ENCODE measurements at places on chromosomes 4 and X.

GRCh38 chr4:56742080-56742871 is 61.2 kb upstream of the HOPX start:
- no peak for DNase-seq

- DNase-seq = no peak
Observed at GRCh38 chrX:153209347-153209746, 30.3 kb downstream of the MAGEA1 start.

DNA sequence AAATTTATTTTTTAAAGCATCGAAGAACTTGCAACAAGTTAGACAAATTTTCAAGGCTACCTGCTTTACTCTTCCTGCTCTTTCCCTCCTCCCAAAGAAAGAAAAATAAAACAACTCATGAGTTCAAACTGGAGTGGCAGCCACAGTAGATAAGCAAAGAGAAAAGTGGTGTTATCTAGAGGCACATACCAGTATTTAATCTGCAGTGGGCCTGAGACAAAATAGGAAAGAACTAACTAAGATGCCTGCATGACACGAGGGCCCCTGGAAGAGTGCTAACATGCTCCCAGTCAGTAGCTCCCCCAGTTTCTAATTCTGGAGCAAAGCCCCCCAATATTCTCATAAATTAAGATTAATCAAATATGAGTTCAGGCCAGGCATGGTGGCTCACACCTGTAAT is 7.9 kb downstream of the ARL9 start:
- DNase-seq = no peak

DNA sequence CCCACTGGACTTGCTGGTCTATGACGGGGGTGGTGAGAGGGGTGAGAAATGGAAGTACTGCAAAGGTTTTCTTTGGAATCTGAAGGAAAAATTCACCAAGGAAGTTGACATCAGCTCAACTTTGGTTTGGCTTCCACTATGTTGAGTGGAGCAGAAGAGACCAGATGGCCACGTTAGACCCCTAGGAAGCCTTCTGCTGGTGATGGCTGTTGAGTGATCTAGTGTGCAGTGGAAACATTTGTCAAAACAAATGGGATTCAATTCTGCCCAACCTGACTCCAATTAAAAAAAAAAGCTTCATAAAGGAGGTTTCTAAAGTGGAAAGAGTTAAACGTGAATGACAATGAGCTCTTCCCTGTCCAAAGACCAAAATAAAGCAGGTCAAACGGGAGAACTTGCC is 25.7 kb downstream of the SEL1L3 start:
- DNase-seq = no peak

GRCh38 chr4:40388239-40388638 is 53.1 kb downstream of the CHRNA9 start:
- DNase-seq = no peak

GRCh38 chrX:150566734-150567182 is 1.7 kb upstream of the MTM1 start:
- DNase-seq = no peak

DNA sequence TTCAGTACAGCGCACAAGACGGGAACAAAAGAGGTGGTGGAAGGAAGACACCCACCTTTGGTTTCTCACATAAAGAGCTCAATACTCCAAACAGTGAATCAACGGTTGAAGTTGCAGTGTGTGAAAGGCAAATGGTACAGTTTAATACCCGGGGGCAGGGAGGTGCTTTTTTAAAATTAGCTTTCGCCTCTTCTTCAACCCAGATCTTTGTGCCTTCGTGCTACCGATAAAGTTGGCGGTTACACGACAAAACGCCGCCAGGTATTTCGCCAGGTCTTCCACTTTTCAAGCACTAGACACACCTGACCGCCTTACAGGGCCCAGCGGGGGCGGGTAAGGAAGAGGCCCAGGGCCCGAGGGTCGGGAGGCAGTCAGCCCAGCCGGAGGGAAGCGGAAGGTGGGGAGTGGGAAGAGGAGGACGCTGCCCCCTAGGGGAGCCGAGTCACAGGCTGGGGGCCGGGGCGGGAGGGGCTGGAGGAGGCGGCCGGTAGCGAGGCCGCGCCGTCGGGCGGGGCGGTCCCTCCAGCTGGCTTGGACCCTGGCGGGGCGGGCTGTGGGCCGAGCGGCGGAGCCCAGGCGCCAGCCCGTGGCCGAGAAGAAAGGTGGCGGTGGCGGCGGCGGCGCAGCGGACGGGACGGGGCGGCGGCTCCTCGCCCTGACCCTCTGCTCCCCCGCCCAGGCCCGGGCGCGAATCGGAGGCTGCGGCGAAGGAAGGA is 16.0 kb downstream of the UTP3 start:
- peak; percentile 71 for DNase-seq

DNA sequence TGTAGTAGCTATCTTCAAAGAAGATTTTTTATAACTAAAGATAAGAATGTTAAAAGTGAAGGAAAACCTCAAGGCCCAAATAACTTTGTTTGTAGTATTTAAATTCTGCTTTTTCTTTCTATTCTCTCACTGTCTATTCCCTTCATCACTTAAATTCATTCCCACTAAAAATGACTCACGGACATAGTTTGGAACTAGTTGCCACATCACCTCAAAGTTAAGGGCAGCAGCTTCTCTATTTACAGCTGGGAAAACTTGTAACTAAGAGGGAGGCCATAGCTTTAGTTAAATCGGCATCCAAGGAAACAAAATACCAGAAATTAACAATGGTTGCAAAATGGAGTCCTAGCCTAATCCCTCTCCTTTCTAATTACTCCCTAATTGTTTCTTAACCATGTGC is 325.4 kb upstream of the MAGEB2 start:
- DNase-seq = no peak

GRCh38 chrX:10119399-10119990 is 37.3 kb upstream of the CLCN4 start:
- DNase-seq = peak; percentile 49

DNA sequence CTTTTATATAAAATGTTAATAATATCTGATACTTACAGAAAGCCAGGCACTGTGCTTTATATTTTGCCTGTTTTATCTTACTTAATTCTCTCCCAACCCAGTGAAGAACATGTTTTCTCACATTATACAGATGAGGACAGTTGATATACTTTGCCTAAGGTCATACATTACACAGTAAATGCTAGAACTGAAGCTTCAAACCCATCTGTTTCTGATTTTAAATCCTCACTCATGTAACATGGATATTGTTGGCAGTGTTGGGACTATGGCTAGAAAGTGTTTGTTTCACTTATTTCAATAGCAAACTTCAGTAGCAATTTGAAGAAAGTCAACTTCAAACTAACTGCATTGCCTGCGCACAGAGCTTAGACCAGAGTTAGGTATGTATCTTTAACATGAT is 57.4 kb downstream of the RAPGEF2 start:
- DNase-seq = no peak

- no peak for DNase-seq
Observed at GRCh38 chr4:152661649-152662048, 18.1 kb downstream of the TMEM154 start.

- no peak for DNase-seq
Observed at GRCh38 chr4:183986291-183986970, 81.3 kb downstream of the STOX2 start.

- DNase-seq = no peak
Observed at GRCh38 chr4:17134565-17134964, 236.1 kb upstream of the LDB2 start.

- DNase-seq = no peak
Observed at GRCh38 chr4:40238700-40239548, 42.1 kb downstream of the RHOH start.

GRCh38 chr4:7900334-7900909 is 39.2 kb downstream of the AFAP1 start:
- DNase-seq = no peak

- no peak for DNase-seq
Observed at GRCh38 chr4:107742791-107743190, 22.8 kb upstream of the PAPSS1 start.

DNA sequence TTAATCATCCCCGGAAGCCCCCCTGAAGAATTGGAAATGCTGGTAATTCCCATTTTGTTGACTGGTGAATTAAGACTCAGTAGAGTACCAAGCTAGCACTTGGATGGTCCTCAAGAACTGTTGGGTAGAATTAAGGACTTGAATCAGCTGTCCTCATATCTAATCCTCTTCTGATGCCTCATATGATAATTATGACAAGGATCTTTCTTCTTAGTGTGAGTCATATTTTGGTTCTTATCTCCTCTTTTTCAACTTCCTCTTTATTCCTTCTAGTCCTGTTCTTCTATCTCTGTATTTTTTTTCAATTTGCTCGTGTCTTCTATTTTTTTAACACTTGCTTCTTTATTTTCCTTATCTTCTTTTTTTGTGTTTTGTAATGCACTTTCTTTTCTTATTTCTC is 206.3 kb upstream of the ANXA3 start:
- DNase-seq = no peak

DNA sequence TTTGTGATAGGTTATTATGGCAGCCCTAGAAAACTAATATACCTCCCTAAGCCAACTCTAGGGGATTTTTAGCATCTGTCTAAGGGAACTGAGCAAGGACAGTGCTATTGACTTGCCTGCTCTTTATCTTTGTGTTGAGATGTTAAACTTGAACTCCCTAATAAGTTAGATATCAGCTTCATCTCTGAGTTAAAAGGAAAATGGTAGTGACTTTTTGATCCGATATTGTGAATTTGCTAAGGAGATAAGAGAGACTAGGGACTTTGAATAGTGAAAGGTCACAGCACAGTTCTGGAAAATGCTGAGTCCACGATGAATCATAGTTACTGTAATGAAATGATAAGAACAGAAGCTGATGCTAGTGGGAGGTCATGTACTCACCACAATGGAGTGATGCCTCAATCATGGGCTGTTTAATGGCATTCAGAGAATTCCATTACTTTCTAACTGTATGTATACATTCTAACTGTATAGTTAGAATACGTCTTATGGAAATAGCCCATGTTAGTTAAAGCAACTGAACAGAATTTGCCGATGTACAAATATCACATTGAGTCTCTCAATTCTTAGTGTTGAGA is 147.2 kb downstream of the GLRA3 start:
- DNase-seq = no peak

GRCh38 chr4:7652906-7653305 is 218.2 kb upstream of the PSAPL1 start:
- DNase-seq = peak; percentile 35

DNA sequence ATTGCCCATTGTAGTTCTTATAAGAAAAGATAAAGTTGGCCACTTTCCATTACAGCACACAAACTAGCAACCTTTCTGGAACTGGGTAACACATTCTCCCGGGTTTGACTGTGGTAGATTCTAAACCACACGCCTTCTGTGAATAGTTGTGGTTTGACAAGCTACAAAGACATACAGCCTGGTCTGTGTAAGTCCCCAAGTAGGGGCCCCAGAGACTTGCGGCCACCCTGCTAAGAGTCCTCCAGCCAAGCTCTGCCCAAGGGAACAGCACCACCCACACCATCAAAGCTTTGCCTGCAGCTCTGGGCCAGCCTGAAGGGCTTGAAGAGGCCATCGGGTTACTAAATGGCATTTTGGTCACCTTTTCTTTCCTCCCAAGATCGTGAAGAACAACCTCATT is 203.4 kb downstream of the MAML3 start:
- DNase-seq = no peak

DNA sequence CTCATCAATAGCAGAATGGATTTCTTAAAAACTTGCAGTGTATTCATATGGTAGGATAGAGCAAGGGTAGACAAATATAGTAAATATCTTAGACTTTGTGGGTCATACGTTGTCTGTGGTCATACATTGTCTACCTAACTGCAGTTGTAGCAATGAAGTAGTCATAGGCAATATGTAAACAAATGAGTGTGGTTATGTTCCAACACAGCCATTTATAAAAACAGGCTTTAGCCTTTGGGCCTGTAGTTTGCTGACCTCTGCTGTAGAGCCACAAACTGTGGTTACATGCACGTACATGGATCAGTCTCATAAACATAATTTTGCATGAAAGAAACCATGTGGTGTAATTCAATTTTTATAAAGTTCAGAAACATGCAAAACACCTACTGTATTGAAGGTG is 98.9 kb downstream of the LARP1B start:
- no peak for DNase-seq

DNA sequence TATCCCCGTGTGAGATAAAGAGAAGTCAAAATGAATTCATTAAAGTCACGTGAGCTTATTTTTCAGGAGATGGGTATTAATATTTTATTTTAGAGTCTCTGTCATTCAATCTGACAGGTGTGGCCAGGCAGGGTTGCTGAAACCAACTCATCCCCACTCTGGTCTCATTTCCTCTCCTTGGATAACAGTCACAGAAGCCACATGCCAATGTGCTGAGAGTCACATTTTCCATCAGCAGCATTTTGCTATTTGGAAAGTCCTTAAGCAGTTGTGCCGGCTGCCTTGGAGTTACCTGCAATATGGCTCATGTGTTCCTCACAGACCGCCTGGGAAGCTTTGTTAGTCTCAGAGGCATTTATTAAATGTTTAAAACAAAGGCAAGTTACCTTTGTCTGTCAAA is 302.3 kb downstream of the DCHS2 start:
- DNase-seq = no peak

- DNase-seq = no peak
Observed at GRCh38 chrX:53265771-53266574, 15.4 kb downstream of the IQSEC2 start.

- no peak for DNase-seq
Observed at GRCh38 chrX:94758130-94758529, 1084.1 kb downstream of the FAM133A start.

GRCh38 chr4:189285377-189285776 is 655.3 kb upstream of the FRG1 start:
- no peak for DNase-seq

DNA sequence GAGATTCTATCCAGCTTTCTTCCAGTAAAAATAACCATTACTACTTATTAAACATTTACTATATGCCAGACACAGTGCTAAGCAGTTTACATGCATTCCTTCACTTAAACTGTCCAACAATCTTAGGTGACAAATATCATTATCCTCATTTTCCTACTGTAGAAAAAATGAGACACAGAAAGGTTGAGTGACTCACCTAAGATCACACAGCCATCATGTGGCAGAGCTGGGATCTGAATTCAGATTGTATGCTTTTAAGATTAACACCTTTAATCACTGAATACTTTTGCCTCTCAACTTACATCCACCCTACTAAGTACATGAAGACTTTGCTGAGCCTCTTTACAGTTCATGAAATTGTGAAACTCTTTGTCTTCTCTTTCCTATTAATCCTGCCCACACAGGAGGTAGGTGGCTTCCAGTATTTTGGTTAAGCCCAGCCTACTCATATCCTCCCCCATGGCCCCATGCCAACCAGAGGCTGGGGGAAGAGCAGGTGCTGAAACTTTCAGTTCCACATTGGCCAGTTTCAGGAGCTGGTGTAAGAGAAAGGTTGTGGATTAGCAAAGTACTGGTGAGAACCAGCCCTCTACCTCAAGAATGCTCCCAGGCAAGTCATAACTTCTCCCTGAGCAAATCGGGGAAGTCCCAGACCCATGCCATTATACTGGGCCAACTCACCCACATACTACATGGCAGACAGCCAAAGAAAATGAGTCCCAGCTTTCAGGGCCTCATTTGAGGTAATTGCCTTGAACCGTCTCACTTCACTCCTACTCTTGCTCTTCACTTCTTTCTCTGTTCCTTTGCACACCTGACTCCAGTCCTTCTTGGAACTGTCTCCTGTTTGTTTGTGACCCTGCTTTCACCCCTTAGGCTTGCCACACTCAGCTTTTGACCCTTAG is 211.1 kb downstream of the GUCY2F start:
- DNase-seq = no peak
